Activated CD4-positive, alpha-beta T cell treated with anti-CD3 and anti-CD28 coated beads, Interleukin-2, amount 10 ng/mL, durations not matched to agents 24 days and 14 days (primary cell): ENCODE measurements at places on chromosomes 16 and 17. TPM values are rescaled to one million over a fixed set of nuclear protein-coding genes. Genes with fewer than 3 reads are reported as not detected.

Gene ABCA8
- total RNA-seq: not detected in 2 replicates

Gene PYY
- 0.26 TPM in 1 of 2 replicates, not detected in the other for total RNA-seq

GRCh38 chr17:49388290-49388640, 26.2 kb upstream of the ZNF652 start:
- H3K36me3 ChIP-seq: no peaks in the 10 kb centered on the region
- H3K4me3 ChIP-seq: peak overlapping the region; percentile 72
- peak overlapping the region; percentile 88 for H3K27ac ChIP-seq
- DNase-seq: peak; percentile 79
- peaks cover 47% of the 10 kb centered on the region for H3K4me1 ChIP-seq

DNA sequence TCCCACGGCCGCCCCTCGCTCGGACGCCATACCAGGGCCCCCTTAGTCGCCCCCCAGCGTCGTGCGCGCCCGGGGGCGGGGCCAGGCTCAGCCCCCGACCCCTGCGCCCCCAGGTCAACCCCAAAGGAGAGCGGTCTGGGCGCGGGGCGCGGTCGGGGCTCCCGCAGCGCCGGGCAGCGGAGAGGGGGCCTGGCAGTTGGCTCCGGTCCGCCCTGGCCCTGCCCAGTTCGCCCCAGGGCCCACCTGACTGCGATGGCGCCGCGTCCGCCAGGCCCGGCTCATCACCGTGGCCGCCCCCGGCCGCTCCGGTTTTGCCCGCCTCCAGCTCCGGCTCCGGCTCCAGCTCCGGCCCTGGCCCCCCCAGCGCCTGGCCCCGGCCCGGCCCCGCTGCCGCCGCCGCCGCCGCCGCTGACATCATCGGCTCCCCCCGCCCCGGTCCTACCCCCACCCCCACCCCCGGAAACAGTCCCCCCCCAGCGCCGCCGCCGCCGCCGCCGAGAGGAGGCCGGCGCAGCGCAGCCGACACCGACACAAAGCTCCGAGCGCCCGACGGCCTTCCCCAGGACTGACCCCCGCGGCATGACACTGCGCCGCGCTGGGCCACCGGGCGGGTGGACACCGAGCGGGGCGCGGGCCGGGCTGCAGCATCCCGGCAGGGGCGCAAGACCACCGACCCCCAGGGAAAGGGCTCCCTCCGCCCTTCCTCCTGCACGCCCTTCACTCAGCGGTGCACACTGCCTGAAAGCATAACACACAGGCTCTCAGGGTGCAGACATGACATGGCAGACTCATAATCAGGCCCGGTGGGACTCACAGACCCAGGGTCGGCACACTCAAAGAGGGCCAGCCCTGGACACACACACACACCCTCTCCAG, at the start of gene ZBTB4:
Gene ZBTB4, minus strand, starts transcription at position 419 of the 876 bp plus-strand sequence. CDS start 12,830 bp downstream, outside the sequence.
- H3K27ac ChIP-seq: peak within 1 kb of the TSS; percentile 88
- no peaks in the 10 kb centered on the region for H3K27me3 ChIP-seq
- peaks cover 56% of the 10 kb centered on the region for H3K4me1 ChIP-seq
- H3K36me3 ChIP-seq: peaks cover 7% of the 10 kb centered on the region
- peak; percentile 90 for DNase-seq

GRCh38 chr16:86751076-86752030, 173.0 kb downstream of the FOXL1 start:
- no peaks in the 10 kb centered on the region for H3K27me3 ChIP-seq
- no peak overlapping the region for H3K27ac ChIP-seq
- no peak overlapping the region for H3K4me3 ChIP-seq
- no peak for DNase-seq
- no peaks in the 10 kb centered on the region for H3K36me3 ChIP-seq
- H3K4me1 ChIP-seq: no peaks in the 10 kb centered on the region

DNA sequence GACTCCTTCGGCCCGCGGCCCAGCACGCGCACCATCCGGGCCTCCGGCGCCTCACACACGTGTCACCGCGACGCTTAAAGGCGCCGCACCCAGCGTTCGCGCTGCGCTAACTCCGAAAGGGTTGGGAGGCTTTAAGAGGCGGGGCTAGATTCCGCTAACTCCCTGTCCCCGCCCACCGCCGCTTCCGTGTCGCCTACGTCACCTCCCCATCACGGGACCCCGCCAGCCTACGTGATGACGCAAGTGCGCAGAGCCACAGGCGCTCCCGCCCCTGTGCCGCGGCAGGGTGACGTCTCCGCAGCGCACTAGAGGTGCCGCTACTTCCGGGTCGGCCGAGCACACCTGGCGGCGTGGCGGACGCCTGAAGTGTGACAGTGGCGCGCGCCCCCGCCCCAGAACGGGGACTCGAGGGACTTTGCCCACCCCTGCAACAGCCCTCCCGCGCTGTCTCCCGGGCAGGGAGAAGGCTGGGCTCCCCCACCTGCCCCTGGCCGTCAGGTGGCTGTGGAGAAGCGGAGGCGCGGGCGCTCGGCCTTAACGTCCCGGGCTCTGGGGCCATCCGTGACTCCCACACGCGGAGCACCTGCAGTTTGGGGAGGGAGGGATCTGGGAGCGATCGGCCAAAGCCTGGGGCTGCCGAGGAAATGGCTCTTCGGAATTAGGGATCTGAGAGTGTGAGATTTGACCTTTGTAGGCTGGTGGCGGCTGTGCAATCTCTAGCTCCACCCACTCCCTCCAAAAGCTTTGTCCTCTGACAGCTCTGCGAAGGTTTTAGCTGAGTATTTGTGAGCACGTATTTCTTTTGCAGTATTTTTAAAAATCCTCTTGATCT, at the start of gene USP36:
Gene USP36, minus strand, starts transcription at position 35 of the 832 bp plus-strand sequence. CDS start 4,451 bp downstream, outside the sequence.
- H3K27ac ChIP-seq: peak within 1 kb of the TSS; percentile 94
- peaks cover 31% of the 10 kb centered on the region for H3K4me1 ChIP-seq
- H3K27me3 ChIP-seq: no peaks in the 10 kb centered on the region
- peak within 1 kb of the TSS; percentile 87 for H3K4me3 ChIP-seq

- DNase-seq: peak; percentile 96
- peaks cover 7% of the 10 kb centered on the region for H3K36me3 ChIP-seq
- H3K4me3 ChIP-seq: peak overlapping the region; percentile 80
- no peaks in the 10 kb centered on the region for H3K27me3 ChIP-seq
- peak overlapping the region; percentile 99 for H3K27ac ChIP-seq
- H3K4me1 ChIP-seq: peaks cover 50% of the 10 kb centered on the region
These were observed 120.9 kb downstream of the MRM1 start for GRCh38 chr17:36722121-36722902.

GRCh38 chr17:28712032-28712704, 480 bp upstream of the PROCA1 start:
- H3K27me3 ChIP-seq: peaks cover 18% of the 10 kb centered on the region
- H3K36me3 ChIP-seq: peaks cover 9% of the 10 kb centered on the region
- peak overlapping the region; percentile 91 for H3K4me3 ChIP-seq
- peak overlapping the region; percentile 95 for H3K27ac ChIP-seq
- H3K4me1 ChIP-seq: peaks cover 17% of the 10 kb centered on the region

- no peak for DNase-seq
- peaks cover 20% of the 10 kb centered on the region for H3K27me3 ChIP-seq
- no peak overlapping the region for H3K4me3 ChIP-seq
- no peaks in the 10 kb centered on the region for H3K36me3 ChIP-seq
- H3K27ac ChIP-seq: no peak overlapping the region
These were observed 15.3 kb upstream of the FZD2 start for GRCh38 chr17:44541884-44542581.
